Pancreas (tissue), 10 donors: ENCODE measurements at places on chromosomes 12 and 14. TPM values are rescaled to one million over a fixed set of nuclear protein-coding genes. Genes with fewer than 3 reads are reported as not detected.

The GRIN2B gene
- 0.02 TPM for polyA plus RNA-seq

The FLRT2 gene
- polyA plus RNA-seq = 119 TPM

The OR4L1 gene
- polyA plus RNA-seq = not detected

The MUCL1 gene
- not detected for polyA plus RNA-seq

The IL23A gene
- 1.3 TPM for polyA plus RNA-seq

The IL31 gene
- not detected for polyA plus RNA-seq

The GLIPR1L2 gene
- 0.33 TPM for polyA plus RNA-seq

The CCDC197 gene
- polyA plus RNA-seq = not detected

The SLC10A1 gene
- polyA plus RNA-seq = not detected

The PNMA1 gene
- 25.4 TPM for polyA plus RNA-seq

The LEMD3 gene
- polyA plus RNA-seq = 10.2 TPM

The MSI1 gene
- 3.0 TPM for polyA plus RNA-seq

The MFAP5 gene
- polyA plus RNA-seq = 5.7 TPM

The GAS2L3 gene
- 0.61 TPM for polyA plus RNA-seq

The SDR9C7 gene
- polyA plus RNA-seq = not detected

The RNASE4 gene
- polyA plus RNA-seq = 9.6 TPM

The CCDC196 gene
- polyA plus RNA-seq = not detected

The RECQL gene
- 4.8 TPM for polyA plus RNA-seq

The APOF gene
- polyA plus RNA-seq = 0.05 TPM

The CEBPE gene
- not detected for polyA plus RNA-seq

The NDRG2 gene
- polyA plus RNA-seq = 159 TPM

The TEX52 gene
- polyA plus RNA-seq = not detected

The P2RX2 gene
- 6.1 TPM for polyA plus RNA-seq

The TEX22 gene
- 0.57 TPM for polyA plus RNA-seq

The PAN2 gene
- 78.5 TPM for polyA plus RNA-seq

The GNS gene
- polyA plus RNA-seq = 20.4 TPM

The SRRM4 gene
- 0.02 TPM for polyA plus RNA-seq

The AMN gene
- polyA plus RNA-seq = 4.3 TPM

The KLRC2 gene
- not detected for polyA plus RNA-seq

The CDKN3 gene
- 1.0 TPM for polyA plus RNA-seq

The CLEC6A gene
- not detected for polyA plus RNA-seq

The SERPINA5 gene
- polyA plus RNA-seq = 67.2 TPM

The PRH1 gene
- 2.5 TPM for polyA plus RNA-seq

The RAB21 gene
- polyA plus RNA-seq = 4.0 TPM

The SLC8A3 gene
- 1.5 TPM for polyA plus RNA-seq

The OR4K17 gene
- not detected for polyA plus RNA-seq

The ADCY6 gene
- 53.4 TPM for polyA plus RNA-seq

The GUCY2C gene
- polyA plus RNA-seq = 0.02 TPM

The C3AR1 gene
- 1.1 TPM for polyA plus RNA-seq

The MRPS35 gene
- 20.0 TPM for polyA plus RNA-seq

The RND1 gene
- polyA plus RNA-seq = 2.7 TPM

The CCT2 gene
- 43.5 TPM for polyA plus RNA-seq

The KTN1 gene
- polyA plus RNA-seq = 29.0 TPM

The FAM161B gene
- 1.4 TPM for polyA plus RNA-seq

The KRT6B gene
- not detected for polyA plus RNA-seq

The OTOGL gene
- 0.42 TPM for polyA plus RNA-seq

The LRP1-AS gene
- polyA plus RNA-seq = not detected

The PRICKLE1 gene
- polyA plus RNA-seq = 1.6 TPM

The PPM1H gene
- polyA plus RNA-seq = 3.6 TPM

The DBX2 gene
- 0.04 TPM for polyA plus RNA-seq

The SMIM10L1 gene
- 6.4 TPM for polyA plus RNA-seq

The CLEC7A gene
- 1.0 TPM for polyA plus RNA-seq

The POLE gene
- polyA plus RNA-seq = 45.7 TPM

The C12orf54 gene
- polyA plus RNA-seq = 0.61 TPM

The LPAR5 gene
- 0.19 TPM for polyA plus RNA-seq

The TEDC1 gene
- 18.1 TPM for polyA plus RNA-seq

The TMCC3 gene
- polyA plus RNA-seq = 1.0 TPM
